ENCODE measurements at places on chromosomes 1 and 21.

DNA sequence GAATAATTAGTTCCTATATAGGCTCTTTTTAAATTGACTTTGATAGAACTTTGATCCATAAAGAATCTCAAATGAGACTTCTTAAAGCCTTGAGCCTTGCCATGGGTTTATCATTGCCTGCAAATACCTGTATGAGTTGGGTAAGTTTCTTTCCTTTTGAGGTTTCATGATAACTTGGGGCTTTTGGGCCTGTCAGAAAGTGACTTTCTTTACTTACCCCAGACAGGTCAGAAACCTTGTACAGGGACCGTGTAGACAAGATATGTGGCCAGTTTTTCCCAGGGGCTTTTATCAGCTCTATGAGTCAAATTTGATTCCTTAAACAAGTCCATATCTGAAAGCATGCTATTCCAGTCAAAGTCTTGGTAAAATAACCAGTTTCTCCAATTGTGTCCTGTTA lies 17.3 kb downstream of the KCTD3 start:
- DNase-seq, result no peak

DNA sequence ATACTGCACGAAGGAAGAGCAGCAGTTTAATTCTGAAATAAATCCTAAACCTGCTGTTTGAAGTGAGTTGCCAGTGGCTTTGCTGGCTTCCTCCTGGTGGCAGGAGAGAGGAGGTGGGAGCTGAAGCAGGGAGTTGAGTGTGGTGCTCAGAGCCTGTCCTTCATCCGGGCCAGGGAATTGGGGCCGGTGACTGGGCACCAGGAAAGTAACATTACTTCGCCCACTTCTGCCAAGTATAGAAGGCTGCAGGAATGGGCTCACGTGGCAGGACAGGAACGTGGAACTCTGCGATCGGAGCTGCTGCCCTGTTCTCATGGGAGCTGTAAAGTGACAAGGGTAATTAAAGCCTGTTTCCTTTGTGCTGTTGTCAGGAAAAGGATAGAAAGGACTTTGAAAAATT lies 8.7 kb downstream of the TOR3A start:
- no peak for DNase-seq

- DNase-seq, result no peak
Observed at GRCh38 chr1:58749646-58750045, 34.2 kb downstream of the JUN start.

GRCh38 chr1:61135291-61135690 lies 52.9 kb downstream of the NFIA start:
- no peak for DNase-seq

DNA sequence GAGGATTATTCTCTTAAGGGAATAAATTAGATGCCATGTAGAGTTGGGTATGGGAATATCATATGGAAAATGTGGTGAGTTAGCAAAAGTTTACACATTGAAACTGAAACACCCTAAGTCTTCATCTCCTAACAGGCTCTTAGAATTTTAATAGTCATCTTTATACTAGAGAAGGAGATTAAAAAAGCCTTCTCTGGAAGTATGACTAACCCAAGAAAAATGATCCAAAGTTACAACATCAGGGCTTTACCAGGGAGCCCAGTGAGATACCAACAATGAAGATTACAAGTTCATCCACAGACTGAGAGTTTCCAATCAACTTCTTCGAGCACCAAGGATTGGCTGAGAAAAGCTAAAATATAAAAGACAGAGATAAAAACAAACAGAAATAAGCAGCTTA lies 70.0 kb upstream of the KIAA0040 start:
- no peak for DNase-seq
